ENCODE measurements at places on chromosomes 2 and 18.

DNA sequence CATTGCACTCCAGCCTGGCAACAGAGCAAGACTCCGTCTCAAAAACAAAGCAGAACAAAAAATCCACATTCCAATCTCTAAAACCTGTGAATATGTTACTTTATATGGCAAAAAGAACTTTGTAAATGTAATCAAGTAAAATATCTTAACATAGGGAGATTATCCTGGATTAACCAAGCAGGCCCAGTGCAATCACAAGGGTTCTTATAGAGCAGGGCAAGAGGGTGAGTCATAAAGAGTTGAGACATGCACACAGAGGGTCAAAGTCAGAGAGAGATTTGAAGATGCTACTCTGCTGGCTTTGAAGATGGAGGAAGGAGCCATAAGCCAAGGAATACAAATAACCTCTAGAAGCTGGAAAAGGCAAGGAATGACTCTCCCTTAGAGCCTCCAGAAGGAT is 60.9 kb upstream of the SLC9A2 start:
- DNase-seq, result no peak

DNA sequence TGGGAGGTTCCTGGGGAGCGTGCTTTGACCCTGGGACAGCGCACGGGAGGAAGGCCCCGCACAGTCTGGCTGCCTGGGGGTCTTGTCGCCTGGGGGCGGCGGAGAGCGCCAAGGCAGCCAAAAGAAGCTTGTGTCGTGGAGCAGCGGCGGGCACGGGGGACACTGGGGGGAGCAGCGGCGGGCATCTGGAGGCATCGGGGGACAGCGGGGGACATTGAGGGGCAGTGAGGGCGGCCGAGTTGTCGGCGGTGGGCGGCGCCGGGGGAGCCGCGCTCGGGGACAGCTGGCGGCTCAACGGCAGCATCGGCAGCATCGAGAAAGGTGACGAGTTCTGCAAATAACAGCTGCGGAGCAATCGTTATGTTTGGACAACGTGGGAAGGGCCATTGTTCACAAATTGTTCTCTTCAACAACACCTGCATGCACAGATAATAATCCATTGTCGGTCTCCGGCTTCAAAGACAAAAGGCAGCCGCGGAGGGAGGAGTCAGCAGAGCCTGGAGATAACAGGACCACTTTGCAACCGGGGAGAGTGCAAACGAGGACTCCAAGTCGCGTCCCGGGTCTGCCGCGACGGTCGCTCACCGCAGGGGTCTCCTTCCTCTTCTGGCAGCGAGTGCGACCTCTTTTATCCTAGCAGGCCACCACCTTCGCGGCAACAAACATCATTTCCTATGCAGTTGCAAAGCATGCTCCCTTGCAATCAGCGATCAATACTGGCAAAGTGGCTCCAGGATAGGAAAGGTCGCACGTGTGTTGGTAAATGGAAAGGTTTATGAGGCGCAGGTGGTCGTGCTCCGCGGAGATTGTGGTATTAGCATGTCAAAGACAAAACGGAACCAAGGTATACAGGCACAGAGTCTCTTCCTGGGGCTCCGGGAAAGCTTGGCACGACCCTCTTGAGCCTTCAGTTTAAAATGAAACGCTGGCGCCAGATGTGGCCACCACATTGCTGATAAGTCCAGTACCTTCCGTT is 132.3 kb upstream of the DLX2 start:
- peak; percentile 59 for DNase-seq

DNA sequence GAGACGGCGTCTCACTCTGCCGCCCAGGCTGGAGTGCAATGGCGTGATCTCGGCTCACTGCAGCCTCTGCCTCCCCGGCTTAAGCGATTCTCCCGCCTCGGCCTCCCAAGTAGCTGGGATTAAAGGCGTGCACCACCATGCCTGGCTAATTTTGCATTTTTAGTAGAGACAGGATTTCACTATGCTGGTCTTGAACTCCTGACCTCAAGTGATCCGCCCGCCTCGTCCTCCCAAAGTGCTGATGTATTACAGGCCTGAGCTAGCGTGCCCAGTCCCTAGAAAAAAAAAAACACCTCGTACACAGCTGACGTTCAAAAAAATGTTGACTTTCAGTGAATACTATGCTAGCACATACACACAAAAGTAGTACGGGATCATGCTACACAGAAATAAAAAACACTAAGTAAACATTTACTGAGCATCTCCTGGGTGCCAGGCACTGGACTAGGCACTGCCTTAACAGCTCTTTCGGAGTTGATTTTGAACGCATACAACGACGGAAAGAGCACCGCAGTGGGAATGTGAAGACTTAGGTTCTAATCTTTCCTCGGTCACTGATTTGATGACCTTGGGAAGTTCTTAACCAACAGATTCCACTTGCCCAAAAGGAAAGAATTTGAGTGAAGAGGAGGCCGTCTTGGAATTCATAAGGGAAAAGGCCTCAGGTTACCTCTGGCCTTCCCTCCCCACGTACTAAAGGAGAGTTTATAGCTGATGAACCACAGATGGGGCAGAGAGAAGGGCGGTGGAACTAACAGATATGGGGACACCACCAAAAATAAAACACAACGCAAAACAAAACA is 1.1 kb downstream of the DNAJC27 start:
- no peak for DNase-seq

GRCh38 chr2:101341901-101342624 is 33.6 kb upstream of the RNF149 start:
- peak; percentile 45 for DNase-seq

- DNase-seq, result no peak
Observed at GRCh38 chr2:184956856-184957255, 358.5 kb downstream of the ZNF804A start.

DNA sequence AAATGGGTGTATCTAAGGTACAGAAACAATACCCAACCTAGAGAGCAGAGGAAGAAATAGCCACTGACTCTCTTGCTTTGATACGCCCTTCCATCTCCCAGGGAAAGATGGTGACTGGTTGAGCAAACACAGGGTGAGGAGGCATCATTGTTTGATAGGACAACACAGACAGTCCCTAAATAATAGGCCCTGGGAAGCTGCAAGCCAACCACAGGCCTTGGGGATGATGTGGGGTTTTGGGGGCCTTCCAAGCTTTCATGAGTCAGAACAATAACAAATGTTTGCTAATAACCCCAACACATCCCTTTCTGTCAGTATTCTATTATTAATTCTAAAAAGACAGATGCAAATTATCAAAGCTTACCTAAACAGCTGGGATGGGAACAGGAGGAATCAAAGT is 9.8 kb downstream of the LGALSL start:
- DNase-seq, result no peak

- no peak for DNase-seq
Observed at GRCh38 chr2:56271275-56271674, 87.5 kb downstream of the CCDC85A start.

DNA sequence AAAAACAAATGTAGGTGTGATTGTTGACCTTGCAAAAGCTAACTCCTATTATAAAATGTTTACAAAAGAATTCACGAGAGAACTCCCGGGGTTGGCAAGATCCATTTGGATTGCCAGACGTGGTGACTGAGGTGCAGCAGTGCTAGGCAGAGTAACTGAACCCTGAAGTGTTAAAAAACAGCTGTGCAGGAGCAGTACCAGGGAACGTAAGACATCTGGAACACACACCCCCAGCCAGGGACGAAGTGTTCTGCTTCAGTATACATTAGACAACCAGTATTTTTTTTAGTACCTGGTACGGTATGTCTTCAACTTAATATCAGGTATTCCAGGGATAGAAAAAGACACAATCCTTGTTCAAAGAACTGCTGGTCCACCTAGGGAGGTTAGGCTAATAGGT is 272.1 kb upstream of the EPAS1 start:
- no peak for DNase-seq

DNA sequence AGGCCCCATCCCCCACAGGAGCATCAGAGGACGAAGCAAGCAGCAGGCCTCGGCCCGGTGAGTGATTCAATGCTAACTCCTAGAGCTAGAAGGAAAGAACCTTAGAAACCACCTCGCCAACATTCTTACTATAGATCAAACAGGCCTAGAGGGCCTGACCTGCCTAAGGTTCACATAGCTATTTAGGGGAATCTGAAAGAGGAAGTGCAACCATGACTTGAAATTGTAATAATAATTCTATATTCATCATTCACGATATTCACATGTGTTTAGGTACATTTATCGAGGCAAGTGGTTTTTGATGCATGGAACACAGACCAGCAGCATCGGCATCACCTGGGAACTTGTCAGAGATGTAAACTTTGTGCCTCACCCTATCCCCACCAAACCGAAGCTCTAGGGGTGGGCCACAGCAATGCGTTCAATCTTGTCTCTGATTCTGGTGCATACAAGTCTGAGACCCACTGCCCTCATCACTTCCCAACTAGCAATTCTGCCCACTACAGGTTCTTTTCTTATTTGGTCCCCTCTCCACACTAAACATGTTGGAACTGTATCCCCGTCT is 78.0 kb upstream of the DNMT3A start:
- DNase-seq, result no peak

DNA sequence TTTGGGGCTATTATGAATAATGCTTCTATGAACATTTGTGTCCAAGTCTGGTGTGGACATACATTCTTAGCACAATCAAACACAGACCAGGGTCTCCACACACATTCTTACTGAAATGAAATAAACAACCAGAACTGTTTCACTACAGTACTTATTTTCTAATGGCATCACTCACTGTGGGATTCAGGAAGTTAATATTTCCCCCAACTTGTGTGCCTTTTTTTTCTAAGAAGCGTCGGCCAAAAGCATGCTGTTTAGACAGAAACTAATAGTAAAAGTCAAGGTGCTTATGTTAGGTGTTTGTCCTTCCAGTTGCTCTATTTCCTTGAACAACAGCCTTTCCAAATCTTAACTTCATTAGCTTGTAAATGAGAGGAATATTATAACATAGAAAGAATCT is 117.6 kb downstream of the DOCK10 start:
- no peak for DNase-seq

DNA sequence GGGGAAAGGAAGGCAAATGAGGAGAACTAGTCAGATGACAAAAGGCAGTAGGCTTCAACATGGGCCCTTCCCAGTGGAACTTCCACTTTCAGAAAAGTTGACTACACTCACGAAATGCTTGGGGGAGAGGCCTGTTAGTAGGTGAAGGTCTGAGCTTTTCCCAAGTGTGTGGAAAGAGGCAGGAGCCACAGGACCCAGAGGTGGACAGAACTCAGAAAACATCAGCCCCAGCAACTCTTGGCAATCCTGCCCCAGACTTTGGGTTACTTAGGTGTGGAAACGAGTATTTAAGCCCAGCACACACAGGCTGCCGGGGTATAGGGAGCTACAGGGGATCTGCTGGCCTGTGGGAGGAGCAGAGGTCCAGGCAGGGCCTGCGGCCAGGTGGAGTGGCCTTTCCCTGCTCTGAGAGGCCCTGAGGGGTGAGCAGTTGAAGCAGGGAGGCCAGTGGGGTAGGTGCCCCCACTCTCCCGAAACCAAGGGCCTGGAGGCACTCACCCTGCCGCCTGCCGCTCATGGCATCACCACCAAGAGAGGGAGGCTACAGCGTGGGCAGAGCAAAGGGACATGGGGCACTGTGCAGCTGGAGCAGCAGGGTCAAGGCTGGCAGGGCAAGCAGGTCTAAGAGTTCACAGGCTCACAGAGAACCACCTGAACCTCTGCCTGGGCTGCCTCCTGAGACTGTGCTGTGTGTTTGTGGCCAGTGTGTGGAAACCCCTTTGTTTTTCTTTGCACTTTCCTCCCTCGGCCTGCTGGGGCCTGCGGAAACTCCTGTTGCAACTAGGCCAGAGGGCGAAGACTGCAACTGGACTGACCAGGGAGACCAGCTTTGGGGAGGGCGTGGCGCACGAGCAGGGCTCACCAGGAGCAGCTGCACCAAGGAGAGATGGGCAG is 130.7 kb upstream of the SERTAD2 start:
- no peak for DNase-seq

- DNase-seq, result no peak
Observed at GRCh38 chr2:231634951-231635875, 42.5 kb downstream of the TEX44 start.

- DNase-seq, result no peak
Observed at GRCh38 chr2:142981069-142981378, 103.6 kb downstream of the KYNU start.

- DNase-seq, result no peak
Observed at GRCh38 chr2:176997074-176997791, 215.4 kb upstream of the HNRNPA3 start.

DNA sequence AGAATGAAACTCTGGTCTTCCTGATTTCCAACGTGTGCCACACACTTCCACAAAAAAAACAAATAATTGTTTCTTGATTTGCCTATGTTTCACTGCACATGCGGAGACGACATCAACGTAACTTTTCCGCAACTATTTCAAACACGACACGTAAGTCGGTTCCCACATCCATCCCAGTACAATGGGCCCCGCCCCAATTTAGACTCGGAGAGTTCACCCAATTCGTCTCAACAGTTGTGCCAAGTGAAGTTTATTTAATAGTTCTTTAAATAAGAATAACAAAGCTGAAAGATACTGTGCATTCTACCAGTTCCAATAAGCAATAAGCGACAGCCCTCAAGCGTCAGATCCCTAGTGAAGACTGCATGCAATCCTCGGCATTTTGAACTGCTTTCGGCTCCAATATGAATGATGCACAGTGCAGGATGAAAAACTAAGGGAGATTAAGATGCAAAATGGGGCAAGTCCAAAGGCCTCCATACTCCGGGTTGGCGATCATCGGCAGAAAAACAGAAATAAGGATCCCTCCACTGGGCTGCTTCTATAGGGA is 664 bp downstream of the CCT4 start:
- DNase-seq, result no peak

DNA sequence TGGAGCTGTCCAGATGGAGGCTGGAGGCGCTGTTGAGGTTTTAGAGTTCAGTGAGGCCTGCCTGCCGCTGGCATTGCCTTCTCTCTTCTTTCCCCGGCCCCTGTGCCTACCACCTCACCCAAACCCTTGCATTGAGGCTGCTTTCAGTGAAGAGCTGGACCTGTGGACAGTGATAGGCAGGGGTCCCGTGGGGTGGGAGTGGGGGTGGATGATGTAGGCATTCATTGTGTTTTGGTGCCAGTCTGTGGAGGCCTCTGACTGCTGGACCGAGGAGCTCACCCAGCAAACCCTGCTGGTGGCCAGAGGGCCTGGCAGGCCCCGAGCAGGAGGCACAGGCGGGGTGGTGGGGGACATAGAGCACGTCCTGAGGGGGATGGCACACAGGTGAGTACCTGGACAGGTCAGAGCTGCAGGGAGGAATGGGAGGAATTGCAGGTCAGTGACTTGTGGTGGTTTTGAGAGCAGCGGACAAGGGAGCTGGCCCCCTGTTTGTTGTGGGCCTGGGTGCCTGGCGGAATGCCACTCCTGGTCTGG is 35.6 kb downstream of the NGEF start:
- DNase-seq, result no peak

DNA sequence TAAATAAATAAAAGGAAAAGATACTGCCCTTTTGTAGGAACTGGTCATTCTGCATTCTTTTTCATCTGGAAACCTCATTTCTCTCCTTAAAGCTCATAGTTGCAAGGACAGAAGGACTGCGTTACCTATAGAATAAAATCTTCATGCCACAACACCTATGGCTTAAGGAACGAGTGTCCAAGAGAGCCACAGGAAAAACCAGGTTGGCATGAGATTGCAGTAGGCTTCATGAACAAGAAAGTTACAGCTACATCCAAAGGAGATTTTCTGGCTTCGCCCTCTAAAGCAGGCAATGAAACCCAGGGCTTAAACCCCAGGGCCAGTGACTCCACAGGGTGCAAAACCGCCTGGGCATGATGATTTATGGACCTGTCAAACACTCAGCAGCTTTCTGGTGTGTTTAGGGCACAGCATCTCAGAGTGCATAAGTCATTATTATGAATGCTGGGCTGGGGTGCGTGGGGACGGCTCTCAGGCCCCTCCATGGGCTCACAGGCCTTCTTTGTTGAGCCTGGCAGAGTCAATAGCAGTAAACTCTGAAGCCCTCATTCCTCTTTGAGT is 30.7 kb upstream of the PIEZO2 start:
- DNase-seq, result no peak

GRCh38 chr2:127661949-127662510 is 13.3 kb downstream of the LIMS2 start:
- no peak for DNase-seq
